ENCODE measurements at places on chromosomes 1 and 21.

DNA sequence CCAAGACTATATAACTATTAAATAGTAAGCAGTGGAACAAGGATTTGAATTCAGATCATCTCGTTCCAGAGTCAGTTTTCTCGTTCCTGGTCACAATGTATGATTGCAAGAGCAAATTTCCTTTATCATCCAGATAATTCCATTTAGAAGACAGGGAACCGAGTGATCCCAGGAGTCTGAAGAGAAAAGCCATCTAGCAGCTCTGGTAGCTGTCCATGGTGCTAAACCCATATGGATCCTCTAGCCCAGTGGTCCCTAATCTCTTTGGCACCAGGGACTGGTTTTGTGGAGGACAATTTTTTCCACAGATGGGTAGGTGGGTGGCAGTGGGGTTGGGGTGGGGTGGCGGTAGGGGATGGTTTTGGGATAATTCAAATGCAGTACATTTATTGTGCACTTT lies 229.4 kb downstream of the PTPRU start:
- no peak for DNase-seq

- no peak for DNase-seq
These were observed 130.7 kb upstream of the ZNF648 start for GRCh38 chr1:182192215-182192614.

GRCh38 chr1:182806015-182806678 lies 16.6 kb downstream of the NPL start:
- no peak for DNase-seq

DNA sequence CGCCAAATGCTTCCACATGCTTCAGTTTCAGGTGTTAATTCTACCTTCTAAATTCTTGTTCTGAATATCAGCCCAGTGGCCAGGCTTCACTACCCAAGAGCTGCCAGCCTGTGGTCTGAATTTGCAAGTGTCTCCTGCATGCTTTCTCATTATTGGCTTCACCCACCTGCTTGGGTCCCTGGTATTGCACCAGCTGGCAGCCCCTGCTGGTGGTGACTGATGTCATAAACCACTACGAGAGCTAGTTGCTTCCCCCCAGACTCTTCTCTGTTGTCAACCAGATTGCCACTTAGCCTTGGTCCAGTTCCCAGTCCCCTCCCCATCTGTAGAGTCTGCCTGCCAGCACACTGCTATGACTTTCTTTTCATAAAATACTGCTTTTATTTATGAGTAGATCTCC lies 197.7 kb upstream of the DUSP10 start:
- DNase-seq: no peak

- no peak for DNase-seq
These were observed 2.3 kb upstream of the PMVK start for GRCh38 chr1:154938604-154939399.

GRCh38 chr1:84991097-84991920 lies 5.6 kb downstream of the MCOLN2 start:
- no peak for DNase-seq

DNA sequence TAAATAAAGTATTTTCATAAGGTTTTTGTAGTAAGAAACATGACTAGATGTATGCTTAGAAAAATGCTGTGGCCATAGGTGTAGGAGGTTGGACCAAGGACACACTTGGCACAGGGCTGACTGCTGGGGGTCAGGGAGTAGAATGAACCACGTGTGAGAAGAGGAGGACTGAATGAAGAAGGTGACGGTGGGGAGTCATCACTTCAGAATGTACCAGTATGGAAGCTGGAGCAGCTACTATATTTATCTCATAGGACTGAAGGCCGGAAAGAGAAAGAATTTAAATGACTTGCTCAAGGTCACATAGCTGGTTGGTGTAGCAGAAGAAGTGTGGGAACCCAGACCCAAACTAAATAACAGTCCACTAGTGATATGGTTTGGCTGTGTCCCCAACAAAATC lies 79.8 kb upstream of the HAO2 start:
- no peak for DNase-seq

- no peak for DNase-seq
These were observed 19.7 kb upstream of the IFNLR1 start for GRCh38 chr1:24206516-24207394.
